ENCODE measurements at places on chromosomes 1 and 21.

- no peak for DNase-seq
Observed at GRCh38 chr1:210932104-210932503, 201.8 kb downstream of the KCNH1 start.

- no peak for DNase-seq
Observed at GRCh38 chr1:110218137-110218536, 8.0 kb downstream of the KCNC4 start.

DNA sequence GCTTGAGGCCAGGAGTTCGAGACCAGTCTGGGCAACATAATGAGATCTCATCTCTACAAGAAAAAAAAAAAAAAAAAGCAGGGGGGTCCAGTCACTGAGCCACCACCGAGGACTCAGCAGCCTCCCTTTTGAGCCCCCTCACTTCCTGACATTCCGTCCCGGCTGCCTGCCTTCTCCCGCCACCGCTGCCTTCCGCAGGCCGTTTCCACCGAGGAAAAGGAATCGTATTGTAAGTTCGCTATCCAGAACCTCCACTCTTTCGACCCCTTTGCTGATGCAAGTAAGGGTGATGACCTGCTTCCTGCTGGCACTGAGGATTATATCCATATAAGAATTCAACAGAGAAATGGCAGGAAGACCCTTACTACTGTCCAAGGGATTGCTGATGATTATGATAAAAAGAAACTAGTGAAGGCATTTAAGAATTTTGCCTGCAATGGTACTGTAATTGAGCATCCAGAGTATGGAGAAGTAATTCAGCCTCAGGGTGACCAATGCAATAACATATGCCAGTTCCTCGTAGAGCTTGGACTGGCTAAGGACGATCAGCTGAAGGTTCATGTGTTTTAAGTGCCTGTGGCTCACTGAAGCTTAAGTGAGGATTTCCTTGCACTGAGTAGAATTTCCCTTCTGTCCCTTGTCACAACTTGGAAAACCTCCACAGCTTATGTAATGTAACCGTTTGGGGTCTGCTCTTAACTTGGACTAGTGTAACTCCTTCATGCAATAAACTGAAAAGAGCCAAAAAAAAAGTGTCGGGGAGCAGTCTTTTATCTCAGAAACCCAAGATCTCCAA is 55.6 kb downstream of the GLUL start:
- no peak for DNase-seq

- no peak for DNase-seq
Observed at GRCh38 chr1:167661527-167662426, 31.7 kb downstream of the RCSD1 start.

DNA sequence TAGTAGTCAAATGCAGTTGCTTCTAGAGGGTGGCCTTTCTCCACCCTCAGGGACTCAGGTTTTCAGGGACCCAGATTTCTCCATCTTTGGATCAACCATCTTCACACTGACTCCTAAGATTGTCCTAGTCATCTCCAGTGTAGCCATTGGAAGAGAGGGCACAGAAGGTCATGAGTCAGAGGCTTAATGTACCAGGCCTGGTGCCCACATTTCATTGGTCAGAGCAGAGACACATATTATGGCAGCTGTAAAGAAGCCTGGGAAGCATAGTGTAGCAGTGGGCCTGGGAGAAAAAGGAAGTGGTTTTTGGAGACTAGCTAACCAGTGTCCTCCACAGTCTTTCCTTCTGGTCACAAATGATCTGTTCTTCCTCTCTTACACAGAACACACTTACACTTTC is 122.5 kb downstream of the GIPC2 start:
- no peak for DNase-seq

DNA sequence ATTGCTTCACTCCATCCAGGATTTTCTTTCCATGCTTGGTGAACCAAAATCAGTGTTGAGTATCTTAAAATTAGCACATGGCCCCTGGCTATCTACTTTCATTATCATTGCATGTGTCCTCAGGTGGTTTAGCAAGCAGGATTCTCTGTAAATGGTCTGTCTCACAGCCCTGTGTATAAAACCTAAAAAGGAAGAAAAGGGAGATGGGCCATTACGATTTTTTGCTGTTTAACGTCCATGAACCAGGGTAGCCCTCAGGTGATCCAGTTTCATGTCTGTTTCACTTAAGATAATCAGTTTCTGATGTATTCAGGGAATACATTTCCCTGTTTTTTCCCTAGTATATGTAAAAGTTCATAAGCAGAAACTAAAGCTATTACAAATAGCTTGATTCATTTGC is 238.2 kb downstream of the NFIA start:
- DNase-seq: no peak
